Right hindlimb (tissue), 1 donor: ENCODE measurements at places on chromosomes 6 and 20.

- DNase-seq, result no peak
Measured at GRCh38 chr20:57188576-57189079, 77.8 kb downstream of the BMP7 start.

DNA sequence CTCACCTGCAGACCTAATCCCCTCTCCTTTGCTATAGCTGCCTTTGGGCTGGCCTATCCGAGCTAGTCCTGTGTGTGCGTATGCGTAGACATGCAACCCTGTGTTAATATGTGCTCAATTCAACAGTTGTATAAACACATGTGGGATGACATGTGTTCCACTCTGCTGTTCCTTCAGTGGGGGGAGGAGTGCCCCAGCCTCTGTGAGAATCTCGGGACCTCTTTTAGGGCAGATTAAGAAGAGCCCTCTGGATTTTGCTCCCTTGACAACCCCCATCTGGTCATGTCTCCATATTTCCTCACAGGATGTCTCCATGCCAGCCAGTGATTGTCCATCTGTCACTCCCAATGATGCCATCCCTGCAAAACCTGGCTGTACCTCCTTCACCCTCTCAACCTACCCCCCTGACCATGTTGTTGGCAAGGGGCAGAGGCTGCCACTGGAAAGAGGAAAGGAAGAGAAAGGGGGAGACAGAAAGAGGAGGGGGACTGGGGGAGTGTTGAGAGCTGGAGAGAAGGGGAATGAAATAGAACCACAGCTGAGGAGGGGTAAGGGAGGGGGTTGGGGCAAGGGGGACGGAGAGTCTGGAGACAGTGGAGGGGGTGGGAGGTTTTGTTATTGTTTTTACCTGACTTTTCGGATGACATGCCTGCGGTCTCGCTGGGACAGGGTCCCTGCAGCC lies 417 bp downstream of the PRRT1 start:
- DNase-seq, result peak; percentile 28

- DNase-seq, result no peak
Measured at GRCh38 chr20:34362502-34363061, 491 bp upstream of the ITCH start.

DNA sequence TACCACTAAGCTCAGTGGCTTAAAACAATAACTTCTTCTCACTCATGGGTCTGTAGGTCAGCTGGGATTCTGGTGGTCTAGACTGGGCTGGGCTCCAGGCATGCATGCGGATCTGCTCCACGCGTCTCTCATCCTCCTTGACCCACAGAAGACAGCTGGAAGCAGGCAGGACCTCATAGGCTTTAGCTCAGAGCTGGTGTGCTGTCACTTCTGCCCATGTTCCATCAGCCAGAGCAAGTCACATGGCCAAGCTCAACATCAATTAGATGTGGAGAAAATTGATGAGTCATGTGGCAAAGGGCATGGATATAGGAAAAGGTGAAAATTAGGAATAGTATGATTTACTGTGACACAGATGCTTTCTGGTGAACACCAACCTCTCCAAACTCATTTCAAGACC lies 57.4 kb upstream of the PSMF1 start:
- no peak for DNase-seq

DNA sequence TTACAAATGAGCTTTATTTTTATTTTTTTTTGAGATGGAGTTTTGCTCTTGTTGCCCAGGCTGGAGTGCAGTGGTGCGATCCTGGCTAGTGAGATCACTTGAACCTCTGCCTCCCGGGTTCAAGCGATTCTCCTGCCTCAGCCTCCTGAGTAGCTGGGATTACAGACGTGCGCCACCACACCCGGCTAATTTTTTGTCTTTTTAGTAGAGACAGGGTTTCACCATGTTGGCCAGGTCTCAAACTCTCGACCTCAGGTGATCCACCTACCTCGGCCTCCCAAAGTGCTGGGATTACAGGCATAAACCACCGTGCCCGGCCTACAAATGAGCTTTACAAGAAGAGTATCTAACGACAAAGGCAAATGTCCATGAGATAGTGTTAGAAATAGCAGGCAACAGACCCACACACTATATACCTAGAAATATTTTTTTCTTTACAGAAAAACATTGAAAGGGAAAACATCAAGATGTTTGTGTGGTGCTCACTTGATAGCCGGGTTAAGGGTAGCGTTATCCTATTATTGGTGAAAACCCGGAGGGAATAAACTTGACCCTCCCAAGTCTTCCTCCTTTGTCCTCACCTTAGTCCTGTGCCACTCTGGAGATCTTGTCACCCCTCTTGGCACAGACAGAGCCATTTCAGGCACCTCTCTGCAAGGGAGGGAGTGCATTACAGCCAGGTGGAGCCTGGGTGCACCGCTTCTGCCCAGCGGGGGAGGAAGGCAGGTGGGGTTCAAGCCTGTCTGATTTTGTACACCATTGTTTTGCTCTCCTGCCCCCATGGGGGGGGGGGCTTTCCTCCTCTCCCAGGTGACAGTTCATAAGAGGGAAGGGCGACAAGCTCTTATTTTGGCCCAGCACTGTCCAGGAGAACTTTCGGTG lies 21.0 kb upstream of the AVP start:
- no peak for DNase-seq

DNA sequence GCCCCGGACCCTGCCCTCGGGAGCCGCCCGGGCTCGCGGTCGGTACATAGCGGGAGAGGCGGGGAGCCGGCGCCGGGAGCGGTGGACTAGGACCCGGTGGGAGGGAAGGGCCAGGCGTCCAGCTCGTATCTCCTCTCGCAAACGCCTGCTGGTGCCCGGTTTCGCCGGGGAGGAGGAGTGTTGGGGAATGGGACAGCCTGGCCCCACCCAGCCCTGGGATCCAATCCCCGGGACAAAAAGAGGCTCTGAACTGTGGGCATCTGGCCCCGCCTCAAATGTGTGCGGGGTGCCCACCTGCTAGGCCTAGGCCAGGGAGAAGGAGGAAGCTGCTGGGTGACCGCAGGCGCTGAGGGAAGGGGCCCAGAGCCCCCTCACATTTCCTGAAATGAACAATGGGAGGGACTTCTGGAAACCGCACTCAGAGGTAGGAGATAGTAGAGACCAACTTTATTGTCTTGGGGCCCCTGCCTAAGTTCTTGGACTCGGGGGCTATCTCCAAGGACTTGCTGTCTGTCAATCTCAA lies at the start of gene KCNK17:
Gene KCNK17, minus strand, starts transcription at position 147 of the 523 bp plus-strand sequence. Its CDS starts 99 bp downstream, at position 48.
- DNase-seq, result no peak

GRCh38 chr20:17622086-17622850 lies 52.4 kb downstream of the DSTN start:
- DNase-seq, result peak; percentile 15

GRCh38 chr6:94361304-94362060 lies 942.1 kb upstream of the EPHA7 start:
- no peak for DNase-seq

GRCh38 chr6:165206798-165207197 lies 102.6 kb downstream of the C6orf118 start:
- no peak for DNase-seq

GRCh38 chr6:43847741-43848630 lies 78.0 kb downstream of the VEGFA start:
- no peak for DNase-seq

GRCh38 chr6:169932491-169932890 lies 181.1 kb downstream of the ERMARD start:
- DNase-seq, result no peak

- no peak for DNase-seq
Measured at GRCh38 chr6:220312-220711, 72.0 kb upstream of the DUSP22 start.

DNA sequence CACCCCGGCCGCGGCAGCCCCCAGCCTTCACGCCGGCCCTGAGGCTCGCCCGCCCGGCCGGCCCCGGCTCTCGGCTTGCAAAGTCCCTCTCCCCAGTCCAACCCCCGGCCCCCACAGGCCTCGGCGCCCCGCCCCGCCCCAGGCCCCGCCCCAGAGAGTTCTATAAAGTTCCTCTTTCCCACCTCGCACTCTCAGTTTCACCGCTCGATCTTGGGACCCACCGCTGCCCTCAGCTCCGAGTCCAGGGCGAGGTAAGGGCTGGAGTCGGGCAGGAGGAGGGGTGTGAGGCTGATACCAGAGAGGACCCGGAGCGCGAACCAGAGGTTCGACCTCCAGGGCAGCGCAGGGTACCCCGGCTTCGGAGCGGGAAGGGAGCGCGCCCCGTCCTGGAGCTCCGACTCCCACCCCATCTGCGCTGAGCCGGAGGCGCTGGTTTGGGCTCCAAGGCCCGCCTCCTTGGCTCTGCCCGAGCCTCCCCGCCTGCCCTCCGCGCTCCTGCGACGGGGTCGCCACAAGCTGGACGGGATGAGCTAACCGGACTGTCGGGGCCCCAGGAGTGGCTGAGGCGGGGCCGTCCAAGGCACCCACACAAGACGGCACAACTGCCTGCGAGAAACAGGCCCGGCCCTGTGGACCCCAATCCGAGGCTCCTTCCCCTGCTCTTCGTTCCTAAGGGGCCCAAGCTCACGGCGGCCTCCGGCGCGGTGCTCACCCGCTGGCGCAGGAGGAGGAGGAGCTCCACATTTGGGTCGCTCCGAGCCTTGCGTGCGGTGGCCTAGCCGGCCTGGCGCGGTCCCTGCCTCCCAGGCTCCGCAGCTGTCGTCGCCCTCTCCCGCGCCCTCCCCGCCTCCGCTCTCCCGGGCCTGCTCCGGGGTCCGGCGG lies at the start of gene IRF4:
Gene IRF4, plus strand, starts transcription at position 194 of the 882 bp plus-strand sequence. CDS start 1,401 bp downstream, outside the sequence.
- DNase-seq, result peak; percentile 50

DNA sequence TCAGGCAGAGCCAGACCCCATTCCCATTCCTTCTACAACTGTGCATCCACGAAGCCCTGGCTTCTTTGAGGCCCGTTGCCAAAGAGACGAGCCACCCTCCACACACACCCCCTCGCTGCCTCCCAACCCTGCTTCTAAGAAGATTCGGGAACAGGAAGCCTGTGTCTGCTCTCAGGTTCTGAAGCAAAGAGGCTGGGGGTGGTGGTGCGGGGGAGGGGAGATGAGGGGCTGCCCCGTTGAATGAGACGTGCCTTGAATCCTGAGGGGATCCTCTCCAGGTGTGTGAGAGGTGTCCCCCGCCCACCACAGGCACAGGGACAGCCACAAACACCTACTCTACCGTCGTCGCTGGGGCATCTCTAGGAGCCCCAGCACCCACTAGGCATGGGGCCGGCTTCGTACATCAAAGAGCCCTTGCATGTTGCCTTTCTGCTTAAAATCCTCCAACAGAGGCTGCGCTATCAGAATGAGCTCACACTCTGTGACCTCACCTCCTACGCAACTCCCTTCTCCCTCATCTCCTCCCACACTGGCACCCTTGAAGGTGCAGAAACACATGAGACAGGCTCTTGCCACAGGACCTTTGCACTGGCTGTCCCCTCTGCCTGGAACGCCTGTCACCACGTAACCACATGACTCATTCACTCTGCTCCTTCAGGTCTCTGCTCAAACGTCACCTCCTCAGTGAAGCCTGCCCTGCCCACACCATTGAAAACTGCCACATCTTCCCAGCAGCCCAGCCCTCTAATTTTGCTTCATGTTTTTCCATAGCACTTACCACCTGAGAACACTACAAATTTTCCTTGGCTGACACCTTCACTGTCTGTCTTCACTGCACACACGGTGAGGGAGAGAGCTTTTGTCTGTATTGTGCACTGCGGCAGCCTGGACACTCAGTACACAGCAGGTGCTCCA lies 58.5 kb downstream of the PREX1 start:
- DNase-seq, result no peak

DNA sequence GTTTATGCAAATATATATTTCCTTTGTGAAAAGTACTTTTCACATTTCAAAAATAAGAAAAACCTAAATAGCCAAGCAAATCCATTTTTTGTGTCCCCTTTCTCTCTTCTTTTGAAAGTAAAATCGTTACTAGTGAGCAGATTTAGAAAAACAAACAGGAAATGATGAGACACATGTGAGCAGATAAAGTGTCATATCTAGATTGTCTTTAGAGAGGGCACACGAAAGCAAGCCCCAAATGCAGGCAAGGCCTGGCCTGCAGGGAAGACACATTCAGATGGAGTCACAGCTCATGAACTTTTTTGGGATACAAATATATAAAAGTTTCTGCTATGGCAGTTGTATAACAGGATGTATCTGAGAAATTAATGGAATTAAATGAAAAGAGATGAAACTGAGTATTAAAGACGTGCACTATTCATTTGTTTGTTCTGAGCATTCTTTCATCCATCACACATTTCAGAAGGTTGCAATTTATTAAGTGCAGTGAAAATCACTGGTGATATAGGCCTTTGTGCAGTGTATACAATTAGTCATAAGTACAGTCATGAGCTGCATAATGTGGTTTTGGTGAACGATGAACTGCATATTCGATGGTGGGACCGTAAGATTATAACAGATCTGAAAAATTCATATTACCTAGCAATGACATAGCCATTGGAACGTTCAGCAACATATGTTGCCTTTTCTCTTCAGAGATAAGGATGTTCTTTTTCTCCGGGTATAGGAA lies 101.4 kb downstream of the PACRG start:
- no peak for DNase-seq

GRCh38 chr6:73728548-73729205 lies 32.7 kb downstream of the CD109 start:
- DNase-seq, result no peak

- no peak for DNase-seq
Measured at GRCh38 chr6:44495036-44495901, 107.8 kb downstream of the CDC5L start.

DNA sequence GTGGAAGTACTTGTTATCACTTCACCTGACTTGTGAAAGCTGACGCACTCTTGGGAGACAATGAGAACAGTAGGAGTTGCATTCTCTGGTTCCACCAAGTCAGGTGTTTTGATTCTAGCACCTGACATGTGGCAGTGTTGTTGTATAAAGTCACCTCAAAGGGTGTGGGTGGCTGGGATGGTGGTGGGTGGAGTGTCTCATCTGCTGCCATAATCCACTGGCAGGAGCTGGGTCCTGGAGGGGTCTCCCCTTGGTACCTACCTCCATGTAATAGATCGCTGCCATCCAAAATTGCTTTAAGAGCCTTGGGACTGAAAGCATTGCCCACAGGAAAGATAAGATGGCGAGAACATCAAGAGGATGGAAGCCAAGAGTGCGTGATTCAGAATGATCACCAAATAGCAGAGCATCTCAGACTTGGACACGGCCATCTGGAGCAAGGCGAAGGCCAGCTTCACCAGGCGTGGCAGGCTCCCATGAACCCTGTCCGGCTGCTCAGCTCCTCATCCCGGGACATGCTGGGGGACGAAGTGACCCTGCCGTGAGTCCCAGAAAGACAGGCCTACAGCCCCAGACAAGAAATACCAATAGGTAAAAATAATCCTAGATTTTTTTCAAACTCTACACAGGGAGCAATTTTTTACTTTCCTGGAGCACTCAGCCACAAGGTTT lies 56.6 kb downstream of the NPEPL1 start:
- no peak for DNase-seq

- no peak for DNase-seq
Measured at GRCh38 chr6:42511803-42512422, 51.9 kb upstream of the UBR2 start.

GRCh38 chr6:56073761-56074160 lies 173.6 kb downstream of the COL21A1 start:
- DNase-seq, result no peak

GRCh38 chr20:62168061-62168460 lies 14.8 kb upstream of the MTG2 start:
- DNase-seq, result no peak

GRCh38 chr6:106086814-106087175 lies 659 bp downstream of the PRDM1 start:
- no peak for DNase-seq

- no peak for DNase-seq
Measured at GRCh38 chr6:147624946-147625515, 116.5 kb downstream of the SAMD5 start.

GRCh38 chr6:80250391-80250997 lies 144.0 kb downstream of the BCKDHB start:
- no peak for DNase-seq
